ENCODE measurements at places on chromosomes 5 and 9.

DNA sequence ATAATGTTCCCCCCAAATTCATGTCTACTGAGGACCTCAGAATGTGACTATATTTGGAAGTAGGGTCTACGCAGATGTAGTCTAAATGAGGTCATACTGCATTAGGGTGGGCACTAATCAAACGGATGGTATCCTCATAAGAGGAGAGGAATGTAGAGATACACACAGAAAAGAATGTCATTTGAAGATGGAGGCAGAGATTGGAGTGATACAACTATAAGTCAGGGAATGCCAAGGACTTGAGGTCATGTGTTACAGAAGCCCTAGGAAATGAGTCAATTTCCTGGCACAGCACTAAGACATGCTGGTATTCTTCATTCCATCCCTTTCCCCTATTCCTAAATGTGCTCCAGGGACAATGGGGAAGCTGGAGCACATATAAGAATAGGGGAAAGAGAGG lies 758 bp upstream of the PDCD1LG2 start:
- DNase-seq: no peak

- no peak for DNase-seq
Observed at GRCh38 chr5:65394087-65394486, 87.6 kb downstream of the ADAMTS6 start.

- DNase-seq: no peak
Observed at GRCh38 chr9:136853596-136854112, 1.5 kb downstream of the MAMDC4 start.

GRCh38 chr9:15999422-16000339 lies 446.8 kb downstream of the CCDC171 start:
- no peak for DNase-seq

DNA sequence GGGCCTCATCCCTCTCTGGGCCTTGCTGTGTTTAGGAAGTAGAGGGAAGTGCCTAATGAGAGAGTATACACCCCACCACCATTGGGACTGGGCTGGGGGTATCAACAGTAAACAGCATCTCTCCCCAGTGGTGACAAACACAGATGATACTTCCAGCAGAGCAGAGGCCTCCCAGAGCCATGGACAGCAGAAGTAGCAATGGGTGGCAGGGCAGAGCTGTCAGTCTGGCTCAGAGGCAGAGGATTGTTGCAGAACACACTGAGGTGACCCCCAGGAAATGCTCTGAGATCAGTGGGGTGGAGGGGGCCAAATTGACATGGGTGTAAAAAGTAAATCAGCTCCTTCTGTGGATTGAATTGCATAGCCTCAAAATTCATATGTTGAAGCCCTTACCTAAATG lies 12.1 kb upstream of the P4HA2 start:
- no peak for DNase-seq

DNA sequence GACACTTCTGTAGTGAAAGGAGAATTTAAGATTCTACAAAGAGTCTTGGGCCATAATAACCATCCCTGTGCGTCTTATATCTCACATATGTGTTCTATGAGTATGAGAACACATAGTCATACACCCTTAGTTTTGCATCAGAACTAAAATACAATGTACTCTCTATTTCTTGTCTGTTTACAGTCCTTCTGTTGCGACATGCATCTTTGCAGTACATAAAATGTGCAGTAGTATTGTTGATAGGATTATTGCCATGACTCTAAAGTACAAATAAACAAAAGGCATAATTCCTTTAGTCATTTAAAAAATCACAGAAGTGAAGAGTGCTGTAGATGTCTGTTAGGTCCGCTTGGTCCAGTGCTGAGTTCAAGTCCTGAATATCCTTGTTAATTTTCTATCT lies 201.9 kb downstream of the NR3C1 start:
- no peak for DNase-seq

DNA sequence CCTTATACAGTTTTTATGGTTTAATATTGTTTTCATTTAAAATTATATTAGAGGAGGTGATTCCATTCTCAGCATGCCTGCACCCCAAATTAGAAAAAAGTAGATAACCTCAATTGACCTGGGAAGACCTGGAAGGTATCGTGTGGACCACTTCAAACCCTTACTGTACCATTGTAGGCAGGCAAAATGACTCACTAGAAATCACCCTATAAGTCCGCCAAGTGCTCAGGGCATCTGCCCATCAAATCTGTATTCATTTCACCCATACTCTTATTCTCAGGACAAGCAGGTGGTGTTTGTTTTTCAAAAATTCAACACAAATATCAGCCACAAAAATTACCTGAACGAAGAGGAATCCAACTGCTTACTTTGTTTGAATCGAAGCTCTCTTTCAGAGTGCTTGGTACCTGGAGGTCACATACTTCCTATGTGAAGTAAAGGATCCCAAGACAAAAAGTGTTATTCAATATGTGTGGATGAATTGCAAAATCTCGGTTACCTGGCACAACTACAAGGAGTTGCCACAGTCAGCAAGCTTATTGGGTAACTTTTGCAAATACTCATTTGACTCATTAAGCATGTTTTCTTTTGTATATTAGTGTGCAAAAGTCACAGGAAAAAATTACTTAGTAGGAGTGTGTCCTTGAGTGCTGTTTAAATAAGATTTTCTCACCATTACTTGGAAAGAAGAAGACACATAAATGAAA lies 216.2 kb downstream of the ENC1 start:
- DNase-seq: no peak

DNA sequence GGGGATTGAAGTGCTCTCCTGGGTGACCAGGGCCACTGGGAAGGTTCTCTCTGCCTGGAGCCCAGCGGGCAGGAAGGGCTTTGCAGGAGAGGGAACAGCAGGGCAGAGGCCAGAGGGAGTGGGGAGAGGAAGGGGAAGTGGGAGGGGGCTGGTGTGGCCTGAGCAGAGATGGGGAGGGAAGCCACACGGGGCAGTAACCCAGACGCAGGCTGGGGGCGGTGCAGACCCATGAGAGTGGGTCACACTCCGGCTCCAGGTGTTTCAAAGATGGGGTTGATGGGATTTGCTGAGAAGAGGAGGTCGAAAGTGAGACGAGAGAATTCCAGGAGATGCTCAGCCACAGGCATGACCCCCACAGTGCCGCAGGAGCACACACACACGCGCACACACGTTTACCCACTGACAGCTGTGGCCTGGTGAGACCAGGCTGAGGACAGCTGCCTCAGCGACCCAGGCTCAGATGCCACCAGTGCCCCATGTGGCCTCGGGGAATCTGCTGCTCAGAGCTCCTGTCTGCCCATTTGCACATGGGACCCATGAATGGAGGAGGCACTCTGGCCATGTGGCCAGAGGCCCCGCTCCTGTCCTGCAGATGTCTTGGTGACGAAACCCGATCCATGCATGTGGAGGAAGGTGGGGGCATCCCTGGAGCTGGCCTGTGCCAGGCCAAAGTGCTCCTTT lies 32.7 kb upstream of the FCN2 start:
- no peak for DNase-seq

GRCh38 chr9:28456861-28457260 lies 883.6 kb upstream of the C9orf72 start:
- no peak for DNase-seq

- no peak for DNase-seq
Observed at GRCh38 chr5:102713278-102713677, 41.8 kb upstream of the PAM start.

- no peak for DNase-seq
Observed at GRCh38 chr5:160166069-160166972, 47.1 kb upstream of the PWWP2A start.

- DNase-seq: no peak
Observed at GRCh38 chr5:119597728-119598298, 31.5 kb upstream of the FAM170A start.

DNA sequence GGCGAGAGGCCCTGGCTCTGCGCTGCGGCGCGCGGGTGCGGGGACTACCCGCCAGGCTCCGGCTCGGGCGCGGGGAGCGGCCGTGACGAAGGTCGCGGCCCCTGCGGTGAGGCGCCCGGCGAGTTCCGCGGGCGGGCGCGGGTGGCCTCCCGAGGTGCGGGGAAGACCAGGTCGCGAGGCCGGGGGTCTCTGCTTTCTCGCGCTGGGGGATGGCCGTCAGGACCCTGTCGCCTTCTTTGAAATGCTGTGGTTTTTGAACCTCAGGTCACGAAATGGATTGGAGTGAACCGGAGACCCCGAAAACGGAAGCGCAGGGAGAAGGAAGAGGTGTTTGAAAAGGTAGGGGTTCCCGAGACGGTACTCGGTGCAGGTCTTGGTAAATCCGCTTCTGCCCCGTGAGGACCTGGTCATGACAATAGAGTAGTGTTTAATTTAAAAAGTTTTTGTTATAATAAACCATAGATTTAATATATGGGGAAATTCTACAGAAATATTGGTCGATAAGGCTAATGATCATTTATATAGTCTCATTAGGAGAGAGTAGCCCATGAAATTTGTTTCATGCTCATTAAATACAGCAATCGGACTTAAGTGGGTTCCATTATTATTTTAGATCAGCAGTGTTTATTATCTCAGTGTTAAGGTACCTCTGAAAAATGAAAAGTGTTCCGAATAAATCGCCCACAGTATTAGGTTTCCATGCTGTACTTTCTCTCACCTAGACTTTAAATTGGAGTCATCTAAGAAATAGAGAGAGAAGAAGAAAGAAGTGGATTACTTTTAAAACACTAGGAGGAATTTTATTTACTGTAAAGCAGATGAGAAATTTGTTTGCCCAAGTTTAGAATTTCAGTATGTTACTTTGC lies 279.0 kb downstream of the AOPEP start:
- DNase-seq: no peak

DNA sequence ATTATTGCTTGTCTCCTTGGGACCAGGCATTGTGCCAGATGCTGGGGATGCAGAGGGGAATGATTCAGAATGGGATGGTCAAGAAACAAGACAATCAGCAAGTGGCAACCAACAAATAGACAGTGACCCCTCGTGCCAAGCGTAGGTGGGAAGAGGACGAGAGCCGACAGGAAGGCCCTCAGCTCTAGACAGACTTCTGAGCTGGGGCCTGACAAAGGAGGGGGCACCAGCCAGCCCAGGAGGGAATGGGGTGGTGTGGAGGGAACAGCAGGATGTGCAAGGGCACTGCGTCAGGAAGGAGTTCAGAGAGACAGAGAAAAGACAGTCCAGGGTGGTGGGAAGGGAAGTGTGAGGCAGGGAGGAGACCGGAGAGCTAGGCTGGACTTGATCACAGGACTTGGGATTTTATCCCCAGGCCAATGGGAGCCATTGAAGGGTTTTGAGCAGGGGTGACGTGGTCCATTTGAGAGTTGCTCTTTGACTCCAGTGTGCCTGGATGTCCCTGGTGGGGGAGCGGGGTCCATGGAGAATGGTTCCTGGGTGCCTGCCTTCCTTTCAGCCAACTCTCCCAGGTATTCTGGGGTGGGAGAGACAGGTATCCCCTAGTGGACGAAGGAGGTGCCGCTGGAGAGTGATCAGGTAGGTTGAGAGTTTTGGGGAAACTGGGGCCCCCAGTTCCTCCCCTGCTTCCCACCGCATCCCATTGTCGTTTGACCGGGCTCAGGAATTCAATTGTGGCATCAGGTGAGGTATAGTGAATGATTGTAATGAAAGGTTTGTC lies 79.3 kb upstream of the ZNF618 start:
- DNase-seq: no peak

- DNase-seq: no peak
Observed at GRCh38 chr9:94974154-94974879, 247.8 kb downstream of the AOPEP start.

DNA sequence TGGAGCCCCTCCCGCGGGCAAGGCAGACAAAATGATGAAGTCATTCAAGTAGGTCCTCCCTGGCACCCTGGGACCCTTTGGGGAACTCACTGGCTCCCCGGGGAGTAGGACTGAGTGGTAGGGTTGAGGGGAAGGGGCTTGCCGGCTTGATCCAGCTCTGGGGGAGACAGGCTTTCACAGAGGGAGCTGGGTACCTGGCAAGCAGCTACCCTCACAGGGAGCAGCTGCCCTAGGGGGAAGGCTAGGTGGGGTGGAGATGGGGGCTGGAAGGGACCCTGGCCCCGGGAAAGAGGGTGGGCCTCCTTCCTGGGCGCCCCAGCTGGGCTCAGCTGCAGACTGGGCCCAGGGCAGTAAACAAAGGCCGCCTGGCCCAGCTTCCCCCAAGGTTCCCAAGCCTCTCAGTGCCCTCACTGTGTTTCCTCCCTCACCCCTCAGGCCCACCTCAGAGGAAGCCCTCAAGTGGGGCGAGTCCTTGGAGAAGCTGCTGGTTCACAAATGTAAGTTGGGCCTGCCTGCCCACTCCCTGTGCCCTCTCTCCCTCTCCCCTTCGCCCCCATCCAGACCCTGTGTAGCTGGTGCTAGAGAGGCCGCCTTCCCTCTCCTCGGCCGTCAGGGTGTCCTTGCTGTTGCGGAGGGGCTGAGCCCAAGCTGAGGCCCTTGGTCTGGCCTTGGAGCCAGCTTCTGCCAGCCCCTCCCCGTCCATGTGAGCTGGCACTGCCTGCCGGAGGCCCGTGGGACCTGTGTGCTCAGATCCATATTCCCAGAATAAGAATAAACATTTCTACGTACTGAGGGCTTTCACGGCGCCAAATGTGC lies 131.2 kb downstream of the RGS3 start:
- no peak for DNase-seq

- no peak for DNase-seq
Observed at GRCh38 chr5:83900306-83900705, 179.7 kb upstream of the HAPLN1 start.

GRCh38 chr9:13791816-13792215 lies 512.3 kb upstream of the MPDZ start:
- DNase-seq: no peak

DNA sequence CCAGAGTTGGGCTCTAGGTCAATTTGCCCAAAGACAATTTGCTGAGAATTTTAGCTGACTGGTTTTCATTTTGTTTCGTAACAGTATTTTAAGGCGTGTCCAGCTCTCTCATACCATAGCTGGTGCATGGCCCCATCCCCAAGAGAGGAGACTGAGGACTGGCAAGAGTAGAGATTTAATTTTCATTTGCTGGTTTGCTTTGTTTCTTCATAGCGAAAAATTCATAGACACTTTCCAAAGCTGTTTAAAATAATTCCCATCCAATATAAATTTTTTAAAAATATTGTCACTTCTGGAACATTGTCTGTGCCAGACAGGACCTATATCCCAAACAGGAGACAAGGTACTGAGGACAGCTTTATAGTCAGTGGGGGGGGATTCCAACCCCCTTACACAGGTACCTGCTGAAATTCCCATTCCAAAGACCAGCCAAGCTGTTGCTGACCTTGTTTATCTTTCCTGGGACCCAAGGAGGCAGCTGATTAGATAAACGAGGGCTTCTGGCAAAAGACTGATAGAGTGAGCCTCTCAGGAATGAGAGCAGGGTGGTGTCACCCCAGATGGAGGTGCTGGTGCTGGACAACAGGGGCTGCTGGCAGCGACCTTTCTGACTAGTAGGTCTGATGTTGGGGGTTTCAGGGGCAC lies 6.8 kb upstream of the ANGPTL2 start:
- DNase-seq: no peak

DNA sequence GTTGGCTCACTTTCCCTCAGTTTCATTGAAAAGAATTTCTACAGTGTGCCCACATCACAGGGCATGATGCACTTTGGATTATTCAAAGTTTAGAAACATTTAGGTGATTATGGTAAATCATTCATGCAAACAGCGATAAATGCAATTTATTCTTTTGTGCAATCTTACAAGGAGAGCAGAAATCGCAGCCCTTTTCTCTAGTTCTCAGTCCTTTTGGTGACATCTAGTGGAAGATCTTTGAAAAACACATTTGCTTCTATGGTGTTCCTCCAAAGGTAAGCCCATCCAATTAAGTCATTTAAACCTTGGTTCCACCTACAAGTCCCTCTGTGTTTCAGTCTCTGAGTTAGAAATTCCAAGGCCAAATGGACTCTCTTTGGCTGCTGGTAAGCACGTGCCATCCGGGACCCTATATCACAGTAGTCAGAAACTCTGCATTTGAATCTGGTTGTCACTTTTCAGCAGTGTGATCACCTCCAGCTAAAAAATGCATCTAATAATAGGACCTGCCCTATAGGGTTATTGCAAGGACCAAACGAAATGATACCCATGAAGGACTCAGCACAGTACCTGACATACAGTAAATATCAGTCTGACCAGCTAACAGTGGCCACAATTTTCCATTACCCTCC lies 66.4 kb downstream of the MACROH2A1 start:
- DNase-seq: peak; percentile 24

All from NCI-H1436 (cell line).